ENCODE measurements at places on chromosomes 1 and 21. TPM values are rescaled to one million over a fixed set of nuclear protein-coding genes. Genes with fewer than 3 reads are reported as not detected.

DNA sequence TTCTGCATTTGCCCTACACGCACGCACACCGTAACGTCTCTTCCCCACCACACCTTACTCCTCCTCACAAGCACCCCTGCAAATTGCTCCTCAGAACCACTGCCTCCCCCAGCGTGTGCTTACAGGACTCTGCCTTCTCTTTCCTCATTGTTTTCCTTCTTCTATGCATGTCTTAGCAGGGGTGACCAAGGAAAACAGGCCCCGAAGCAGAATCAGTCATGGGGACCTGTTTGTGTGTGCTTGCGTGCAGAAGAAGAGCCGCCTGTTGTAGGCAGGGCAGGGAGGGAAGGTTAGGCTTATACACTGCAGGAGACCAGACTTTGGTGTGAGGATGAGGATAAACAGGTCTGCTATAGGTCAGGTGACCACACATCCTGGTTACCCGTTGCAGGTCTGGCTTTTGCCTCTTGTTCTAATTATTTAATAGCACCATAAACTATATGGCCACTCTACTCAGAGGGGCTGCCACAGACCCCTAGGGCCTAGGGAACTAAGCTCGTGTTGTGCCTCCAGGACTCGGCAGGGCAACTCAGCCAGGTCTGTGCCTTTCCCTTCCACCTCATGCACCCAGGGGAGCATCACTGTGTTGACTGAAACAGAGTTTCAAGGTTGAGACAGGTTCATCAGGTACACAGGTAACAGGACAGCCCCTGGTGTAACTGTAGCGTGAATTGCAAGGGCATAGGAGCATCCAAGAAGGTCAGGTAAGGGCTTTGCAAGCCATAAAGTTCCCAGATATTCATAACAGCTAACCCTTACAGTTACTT, 60.8 kb upstream of the EPS8L3 start:
- no peak for DNase-seq

- no peak for DNase-seq
Observed at GRCh38 chr21:31201548-31201947, 142.5 kb downstream of the TIAM1 start.

DNA sequence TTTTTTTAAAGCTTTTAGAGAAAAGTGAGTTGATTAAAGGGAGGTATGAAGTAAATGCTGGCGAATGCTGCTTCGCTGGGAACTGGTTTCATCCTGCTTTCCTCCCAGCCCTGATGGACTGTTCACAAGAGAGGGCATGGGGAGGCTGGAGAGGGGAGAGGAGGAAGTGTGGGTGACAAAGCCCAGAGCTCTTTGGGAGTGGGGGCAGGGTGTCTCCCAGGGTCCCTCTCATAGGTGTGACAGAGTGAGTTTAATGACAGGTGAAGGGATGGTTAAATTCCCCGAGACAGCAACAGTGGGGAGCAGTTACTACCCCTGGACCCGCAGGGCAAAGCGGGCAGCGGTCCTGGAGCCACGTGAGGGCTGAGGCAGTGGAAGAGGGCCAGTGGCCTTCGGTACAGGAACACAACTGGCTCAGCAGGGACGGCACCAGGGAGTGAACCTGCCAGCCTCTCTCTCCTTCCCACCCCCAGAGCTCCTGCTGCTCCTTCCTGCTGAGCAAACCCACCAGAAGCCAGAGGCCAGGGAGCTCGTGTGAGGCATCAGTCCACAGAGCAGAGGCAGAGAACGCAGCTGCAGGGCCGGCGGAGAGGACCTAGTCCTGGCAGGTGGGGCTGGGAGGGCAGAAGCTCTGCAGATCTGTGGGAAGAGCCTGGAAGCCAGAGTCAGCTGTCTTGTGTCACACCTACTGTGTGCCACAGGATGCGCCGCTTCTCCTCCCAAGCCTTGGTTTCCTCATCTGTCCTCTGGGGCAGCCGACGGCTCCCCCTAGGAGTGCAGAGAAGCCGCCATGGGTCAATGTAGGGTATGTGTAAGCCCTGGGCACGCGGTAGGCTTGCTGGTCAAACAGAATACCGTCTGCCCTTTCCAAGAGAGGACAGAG, 20.9 kb upstream of the LRP8 start:
- DNase-seq, result no peak

- no peak for DNase-seq
Observed at GRCh38 chr1:164563721-164564360, 4.9 kb downstream of the PBX1 start.

- DNase-seq, result peak; percentile 77
Observed at GRCh38 chr1:178031856-178032320, 62.0 kb upstream of the RASAL2 start.

GRCh38 chr1:68433395-68433794, 16.4 kb downstream of the RPE65 start:
- no peak for DNase-seq

GRCh38 chr1:243712941-243713340, 137.1 kb downstream of the AKT3 start:
- no peak for DNase-seq

DNA sequence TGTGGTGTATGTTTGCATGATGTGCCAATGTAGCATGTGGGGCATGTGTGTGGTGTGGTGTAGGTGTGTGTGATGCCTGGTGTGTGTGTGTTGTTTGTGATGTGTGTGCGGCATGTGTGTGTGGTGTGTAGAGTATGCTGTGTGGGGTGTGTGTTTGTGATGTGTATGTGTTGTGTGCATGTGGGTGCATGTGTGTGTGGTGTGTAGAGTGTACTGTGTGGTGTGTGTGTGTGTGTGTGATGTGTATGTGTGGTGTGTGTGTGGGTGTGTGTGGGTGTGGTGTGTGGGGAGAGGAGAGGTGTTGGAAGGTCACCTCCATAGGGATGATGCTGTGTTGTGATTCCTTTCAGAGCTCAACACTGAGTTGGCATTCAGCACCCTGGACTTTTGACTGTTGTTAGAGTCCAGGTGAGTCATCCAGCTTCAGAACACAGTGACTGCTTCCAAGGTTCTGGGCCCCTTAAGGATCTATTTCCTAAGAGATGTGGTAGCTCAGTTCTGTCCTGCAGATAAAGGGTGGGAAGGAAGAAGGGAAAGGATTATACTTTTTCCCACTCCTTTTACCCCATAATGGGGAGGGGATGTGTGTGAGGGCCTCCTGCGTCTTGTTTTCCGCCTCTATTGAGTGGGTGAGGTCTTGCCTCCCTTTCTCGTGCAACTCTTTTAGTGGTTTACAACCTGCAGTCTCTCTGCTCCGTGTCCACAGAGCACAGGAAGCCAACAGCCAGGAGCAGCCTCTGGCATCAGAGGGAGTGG, 47.6 kb downstream of the RHOU start:
- DNase-seq, result no peak

Gene ATP6V0B
- 146 TPM for polyA plus RNA-seq

DNA sequence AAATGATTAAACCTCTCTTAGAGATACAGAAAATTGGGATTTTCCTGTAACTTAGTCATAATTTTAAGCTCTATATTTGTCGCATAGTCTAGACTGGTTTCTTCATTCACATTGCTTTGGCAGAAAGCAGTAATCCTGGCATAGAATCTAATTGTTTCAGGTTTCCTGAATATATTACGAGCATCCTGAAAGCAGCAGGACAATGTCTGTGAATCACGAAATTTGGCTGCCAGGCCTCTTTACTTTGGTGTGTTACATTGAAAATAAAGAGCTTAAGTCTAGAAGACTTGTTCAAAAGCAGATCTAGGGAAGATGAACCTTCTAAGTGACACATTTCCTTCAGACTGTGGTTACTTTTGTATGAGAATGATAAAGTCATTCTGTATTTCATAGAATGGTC, 72.2 kb downstream of the TDRD5 start:
- no peak for DNase-seq

Gene CCDC185
- 0.20 TPM for polyA plus RNA-seq

DNA sequence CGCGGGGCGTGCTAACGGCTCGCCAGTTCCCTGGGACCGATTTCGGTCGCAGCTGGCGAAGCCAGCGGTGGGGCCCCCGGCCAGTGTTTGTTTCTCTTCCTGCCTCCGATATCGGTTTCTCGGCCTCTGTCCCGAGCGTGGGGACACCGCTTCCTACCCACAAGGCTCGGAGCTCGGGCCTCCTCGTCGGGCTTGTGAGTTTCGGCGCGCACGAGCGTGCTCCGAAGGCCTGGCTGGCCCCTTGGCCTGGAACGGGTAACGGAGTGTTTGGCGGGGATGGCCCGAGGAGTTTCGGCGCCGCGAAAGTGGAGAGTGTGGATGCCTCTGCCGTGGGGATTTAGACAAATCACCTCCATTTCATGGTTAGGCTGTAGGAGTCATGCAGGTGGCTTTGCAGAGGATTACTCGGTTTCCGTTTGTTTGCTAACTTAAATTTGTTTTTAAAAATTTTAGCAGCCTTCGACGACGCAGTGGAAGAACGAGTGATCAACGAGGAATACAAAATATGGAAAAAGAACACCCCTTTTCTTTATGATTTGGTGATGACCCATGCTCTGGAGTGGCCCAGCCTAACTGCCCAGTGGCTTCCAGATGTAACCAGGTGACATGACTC, 559 bp downstream of the RBBP4 start:
- peak; percentile 58 for DNase-seq

Gene TIE1
- polyA plus RNA-seq, result 44.9 TPM

- no peak for DNase-seq
Observed at GRCh38 chr1:10186331-10187025, 23.9 kb upstream of the KIF1B start.

DNA sequence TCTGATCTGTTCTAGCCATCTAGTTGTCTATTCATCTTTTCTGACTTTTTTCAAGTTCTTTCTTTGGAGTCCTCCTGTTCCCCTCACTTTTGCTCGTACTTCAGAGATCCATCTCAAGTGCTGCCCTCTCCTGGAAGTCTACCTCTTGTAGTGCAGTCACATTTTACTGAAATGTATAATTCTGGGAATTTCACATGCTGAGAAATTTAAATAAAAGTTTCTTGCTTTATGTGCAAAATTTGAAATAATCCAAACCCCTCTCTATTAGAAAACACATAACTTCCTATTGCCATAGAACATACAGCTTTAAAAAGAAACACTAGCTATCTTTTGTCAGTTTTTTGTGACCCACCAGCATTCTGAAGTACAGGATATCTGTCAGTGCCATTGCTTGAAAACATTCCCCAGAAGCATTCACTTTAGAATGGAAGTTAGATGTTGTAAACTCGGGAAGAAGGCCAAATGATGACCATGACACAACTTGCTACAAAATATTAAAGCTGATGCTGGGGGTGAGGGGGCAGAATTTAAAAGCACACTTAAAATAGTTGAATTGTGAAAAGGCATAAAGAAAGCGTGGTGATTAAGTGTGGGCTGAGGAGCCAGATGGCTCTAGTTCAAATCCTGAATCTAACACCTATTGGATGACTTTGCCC, 22.0 kb downstream of the RLF start:
- DNase-seq, result no peak

GRCh38 chr1:115433483-115433882, 95.4 kb upstream of the NGF start:
- no peak for DNase-seq

DNA sequence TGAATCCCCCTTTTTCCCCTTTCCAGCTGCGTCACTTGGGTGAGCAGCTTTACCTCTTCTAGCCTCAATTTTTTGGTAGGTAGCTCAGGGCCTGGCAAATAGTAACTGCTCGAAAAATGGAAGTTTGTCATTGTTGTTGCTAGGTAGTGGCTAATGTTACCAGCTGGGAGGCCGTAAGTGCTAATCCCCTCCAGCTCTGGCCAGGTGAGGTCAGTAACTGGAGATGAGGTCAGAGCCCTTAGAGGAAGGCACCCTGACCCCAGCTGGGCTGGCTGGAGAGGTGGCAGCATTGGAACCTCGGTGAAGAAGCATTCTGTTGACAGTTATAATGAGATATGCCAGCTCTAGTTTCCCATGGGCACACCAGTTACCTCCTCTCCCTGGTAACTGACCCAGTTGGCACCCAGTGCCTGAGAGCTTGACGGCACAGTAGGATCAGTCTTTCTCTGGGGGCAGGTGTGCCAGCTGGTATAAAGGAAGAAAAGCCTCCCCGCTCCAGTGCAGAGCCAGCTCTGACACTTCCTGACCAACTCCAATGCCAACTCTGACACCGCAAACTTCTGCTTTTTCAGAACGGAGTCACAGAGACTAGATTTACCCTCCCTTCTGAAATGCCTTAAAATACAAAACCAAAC, 35.0 kb upstream of the SLC2A1 start:
- no peak for DNase-seq

DNA sequence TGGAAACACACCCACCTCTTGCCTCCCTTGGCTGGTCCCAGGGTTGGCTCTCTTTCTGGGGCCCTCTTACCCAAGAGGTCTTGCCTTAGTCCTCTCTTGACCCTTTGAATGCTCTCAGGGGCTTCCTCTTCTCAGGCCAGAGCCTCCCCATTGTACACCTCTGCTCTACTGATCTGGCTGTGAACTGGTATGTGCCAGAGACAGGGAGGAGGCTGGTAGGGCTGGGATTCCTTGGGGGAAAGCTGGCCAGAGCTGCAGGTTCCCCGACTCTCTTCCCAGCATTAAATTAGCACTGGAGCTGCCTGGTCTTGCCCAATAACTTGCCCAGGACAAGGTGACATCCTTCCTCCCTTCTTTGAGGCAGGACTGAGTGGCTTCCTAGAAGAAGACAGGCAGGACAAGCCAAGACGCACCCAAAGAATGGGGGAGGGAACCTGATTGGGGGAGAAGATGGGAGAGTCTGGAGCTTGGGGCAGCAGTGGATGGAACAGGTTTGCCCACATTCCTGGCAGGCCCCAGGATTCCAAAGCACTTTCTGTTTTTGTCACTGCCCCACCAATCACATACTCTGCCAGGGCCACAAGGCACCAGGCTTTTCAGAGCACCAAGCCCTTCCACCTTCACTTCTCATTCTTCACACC, 37.2 kb upstream of the CITED4 start:
- DNase-seq, result no peak

Gene HAX1
- polyA plus RNA-seq, result 85.2 TPM

- no peak for DNase-seq
Observed at GRCh38 chr1:177183836-177184235, 13.1 kb downstream of the BRINP2 start.

GRCh38 chr1:25914074-25914995, 8.1 kb upstream of the STMN1 start:
- DNase-seq, result no peak

DNA sequence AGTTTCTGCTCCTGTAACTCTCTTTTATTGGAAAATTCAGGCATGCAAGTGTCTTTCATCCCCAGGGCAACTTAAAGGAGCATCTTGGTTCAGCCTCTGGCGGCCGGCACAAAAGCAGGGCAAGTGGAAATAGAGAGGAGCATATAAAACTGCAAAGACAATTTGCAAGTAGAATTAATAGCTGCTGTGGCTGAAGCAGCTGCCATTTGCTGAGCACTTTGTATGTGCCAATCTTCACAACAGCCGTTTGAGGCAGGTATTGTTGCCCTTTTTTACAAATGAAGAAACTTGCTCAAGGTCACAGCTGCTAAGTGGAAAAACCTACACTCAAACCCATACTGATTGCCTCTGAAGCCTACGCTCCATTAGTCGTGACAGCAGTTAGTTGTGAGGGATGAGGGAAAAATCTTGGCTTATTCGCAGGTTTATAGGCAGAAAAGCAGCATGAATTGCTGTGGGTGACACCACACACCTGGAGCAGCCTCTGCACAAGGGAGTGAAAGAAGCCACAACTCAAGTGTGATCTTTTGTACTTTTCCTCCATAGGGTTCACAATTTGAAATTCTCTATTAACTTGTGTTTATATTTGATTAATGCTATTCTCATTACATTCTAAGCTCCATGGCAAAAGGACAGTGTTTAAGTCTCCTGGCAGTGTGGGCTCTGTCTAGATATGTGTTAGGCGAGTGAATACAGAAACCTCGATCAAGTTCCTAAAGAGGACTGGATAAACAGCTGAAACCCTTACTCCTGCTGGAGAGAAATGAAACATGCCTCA, 99.0 kb upstream of the BEND5 start:
- DNase-seq, result no peak

Data from left renal cortex interstitium (tissue), 4 donors.